CD4-positive, CD25-positive, alpha-beta regulatory T cell (primary cell): ENCODE measurements at places on chromosomes 2 and 18. TPM values are rescaled to one million over a fixed set of nuclear protein-coding genes. Genes with fewer than 3 reads are reported as not detected.
A peak's percentile ranks its signal among the peaks of the same experiment; 100 is the strongest.

DNA sequence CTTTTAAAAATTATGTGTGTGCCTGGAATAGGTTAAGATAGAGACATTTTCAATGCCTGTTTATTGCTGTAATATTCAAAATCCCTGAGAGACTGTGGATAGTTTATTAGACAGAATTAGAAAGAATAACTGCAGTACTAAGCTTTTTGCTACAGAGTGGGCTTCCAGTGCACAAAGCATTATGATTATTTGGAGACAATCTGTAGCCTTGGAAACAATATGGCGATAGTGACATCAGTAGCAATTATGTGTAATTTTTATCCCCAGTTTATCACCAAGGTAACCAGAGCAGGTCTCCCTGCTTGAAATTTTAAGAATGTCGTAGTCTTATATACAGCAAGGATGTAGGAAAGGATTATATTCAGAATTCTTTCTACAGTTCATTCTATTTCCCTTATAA, 100.0 kb downstream of the MYO3B start:
- no peaks in the 10 kb centered on the region for H3K4me1 ChIP-seq
- H3K27ac ChIP-seq: no peak overlapping the region
- no peak for DNase-seq
- H3K36me3 ChIP-seq: no peaks in the 10 kb centered on the region

- no peaks in the 10 kb centered on the region for H3K4me1 ChIP-seq
- no peak for DNase-seq
- no peak overlapping the region for H3K27ac ChIP-seq
- no peak overlapping the region for H3K4me3 ChIP-seq
- no peaks in the 10 kb centered on the region for H3K36me3 ChIP-seq
Observed at GRCh38 chr2:150234787-150235446, 252.6 kb downstream of the RND3 start.

GRCh38 chr18:48270929-48271328, 138.3 kb downstream of the ZBTB7C start:
- H3K27ac ChIP-seq: no peak overlapping the region
- H3K4me1 ChIP-seq: no peaks in the 10 kb centered on the region
- no peaks in the 10 kb centered on the region for H3K27me3 ChIP-seq
- no peak for DNase-seq

- no peaks in the 10 kb centered on the region for H3K27me3 ChIP-seq
- no peaks in the 10 kb centered on the region for H3K36me3 ChIP-seq
- H3K4me3 ChIP-seq: no peak overlapping the region
- no peaks in the 10 kb centered on the region for H3K4me1 ChIP-seq
Observed at GRCh38 chr2:220935789-220936321, 636.2 kb downstream of the EPHA4 start.

DNA sequence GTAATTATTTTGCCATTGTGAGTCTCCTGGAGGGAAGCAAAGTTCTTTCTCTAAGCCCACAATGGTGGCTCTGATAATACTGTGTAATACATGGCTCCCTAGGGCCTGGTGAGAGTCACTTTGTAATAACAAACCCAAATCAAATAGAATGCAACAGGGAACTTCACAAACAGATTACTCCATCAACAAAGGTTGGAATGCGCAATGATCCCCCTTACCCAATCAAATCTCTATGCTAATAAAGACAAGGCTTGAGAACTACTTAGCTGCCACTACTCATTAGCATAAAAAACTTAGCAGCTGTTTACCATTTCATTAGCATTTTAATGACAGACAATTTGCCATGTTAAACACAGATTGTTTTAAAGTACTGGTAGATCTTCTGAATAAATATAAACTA, 285.6 kb upstream of the SESTD1 start:
- no peak for DNase-seq
- no peak overlapping the region for H3K27ac ChIP-seq
- H3K36me3 ChIP-seq: no peaks in the 10 kb centered on the region
- no peak overlapping the region for H3K4me3 ChIP-seq
- no peaks in the 10 kb centered on the region for H3K27me3 ChIP-seq

Gene STPG4
- 0.32 TPM for total RNA-seq

Gene SPC25
- 0.96 TPM for total RNA-seq

- H3K4me3 ChIP-seq: no peak overlapping the region
- H3K36me3 ChIP-seq: no peaks in the 10 kb centered on the region
- no peak for DNase-seq
- H3K4me1 ChIP-seq: no peaks in the 10 kb centered on the region
Observed at GRCh38 chr2:14423145-14423906, 209.2 kb upstream of the LRATD1 start.

- no peak overlapping the region for H3K27ac ChIP-seq
- no peaks in the 10 kb centered on the region for H3K27me3 ChIP-seq
- H3K4me3 ChIP-seq: no peak overlapping the region
- no peaks in the 10 kb centered on the region for H3K4me1 ChIP-seq
Observed at GRCh38 chr2:202945497-202945896, 33.4 kb downstream of the CARF start.

GRCh38 chr2:144374163-144374661, 145.7 kb downstream of the ZEB2 start:
- no peak overlapping the region for H3K4me3 ChIP-seq
- H3K27me3 ChIP-seq: peaks cover 2% of the 10 kb centered on the region
- no peak for DNase-seq
- H3K4me1 ChIP-seq: no peaks in the 10 kb centered on the region

GRCh38 chr2:230904856-230905447, 20.1 kb downstream of the GPR55 start:
- peaks cover 5% of the 10 kb centered on the region for H3K36me3 ChIP-seq
- H3K27ac ChIP-seq: peak overlapping the region; percentile 27
- no peaks in the 10 kb centered on the region for H3K27me3 ChIP-seq

GRCh38 chr2:9717886-9718451, 87.2 kb upstream of the YWHAQ start:
- H3K27me3 ChIP-seq: no peaks in the 10 kb centered on the region
- no peaks in the 10 kb centered on the region for H3K4me1 ChIP-seq
- H3K36me3 ChIP-seq: no peaks in the 10 kb centered on the region
- H3K4me3 ChIP-seq: no peak overlapping the region
- no peak overlapping the region for H3K27ac ChIP-seq

Gene LOXHD1
- total RNA-seq: not detected

DNA sequence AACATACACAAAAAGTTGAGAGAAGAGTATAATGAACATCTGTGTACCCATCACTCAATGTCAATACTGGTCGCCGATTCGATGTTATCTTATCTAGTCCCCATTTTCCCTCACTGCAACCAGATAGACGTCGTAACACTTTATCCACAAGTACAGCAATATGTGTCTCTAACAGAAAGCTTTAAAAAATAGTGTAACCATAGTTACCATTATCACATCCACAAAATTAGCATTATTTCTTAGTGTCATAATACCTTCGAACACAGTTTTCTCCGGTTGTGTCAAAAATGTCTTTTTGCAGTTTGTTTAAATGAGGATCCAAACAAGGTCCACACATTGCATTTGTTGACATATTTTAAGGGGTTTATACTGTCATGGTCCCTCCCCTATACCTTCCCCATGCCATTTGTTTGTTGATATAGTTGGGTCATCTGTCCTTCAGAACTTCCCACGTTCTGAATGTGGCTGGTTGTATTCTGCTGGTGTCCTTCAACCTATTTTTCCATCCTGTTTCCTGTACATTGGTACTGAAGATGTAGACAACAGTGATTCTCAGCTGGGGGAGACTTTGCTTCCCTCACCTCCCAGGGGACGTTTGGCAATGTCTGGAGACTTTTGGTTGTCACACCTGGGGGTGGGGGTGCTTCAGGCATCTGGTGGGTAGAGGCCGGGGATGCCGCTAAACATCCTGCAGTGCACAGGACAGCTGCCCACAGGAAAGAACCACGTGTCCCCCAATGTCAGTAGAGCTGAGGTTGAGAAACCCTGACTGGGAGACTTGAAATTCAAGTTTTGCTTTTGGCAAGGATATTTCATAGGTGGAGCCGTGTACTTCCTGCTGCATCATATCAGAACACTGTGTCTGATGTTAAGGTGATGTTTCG, 72.7 kb upstream of the SPRED2 start:
- H3K4me3 ChIP-seq: no peak overlapping the region
- no peak for DNase-seq
- no peaks in the 10 kb centered on the region for H3K36me3 ChIP-seq
- H3K4me1 ChIP-seq: no peaks in the 10 kb centered on the region
- no peaks in the 10 kb centered on the region for H3K27me3 ChIP-seq

DNA sequence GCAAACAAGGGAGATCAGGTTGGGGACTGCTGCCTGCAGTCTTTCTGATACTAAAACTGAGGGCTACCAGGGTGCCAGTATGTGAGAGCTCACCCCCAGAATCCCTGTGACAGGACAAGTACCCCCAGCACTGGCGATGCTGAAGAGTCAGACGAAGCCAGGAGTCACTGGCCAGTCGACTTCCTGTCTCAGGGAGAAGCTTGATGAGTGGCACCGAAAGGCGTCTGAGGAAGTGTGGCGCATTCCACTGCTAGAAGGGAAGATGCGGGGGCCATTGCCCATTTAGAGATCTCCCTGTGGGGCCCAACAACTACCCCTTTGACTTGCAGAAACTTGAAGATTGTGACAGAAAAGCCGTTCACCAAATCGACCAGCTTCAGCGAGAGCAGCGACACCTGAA, 22.0 kb downstream of the MXD1 start:
- no peak for DNase-seq
- H3K27ac ChIP-seq: no peak overlapping the region
- H3K36me3 ChIP-seq: peaks cover 65% of the 10 kb centered on the region
- no peaks in the 10 kb centered on the region for H3K27me3 ChIP-seq
- H3K4me3 ChIP-seq: no peak overlapping the region

Gene TDRD15
- not detected for total RNA-seq

Gene UGT1A3
- not detected for total RNA-seq

DNA sequence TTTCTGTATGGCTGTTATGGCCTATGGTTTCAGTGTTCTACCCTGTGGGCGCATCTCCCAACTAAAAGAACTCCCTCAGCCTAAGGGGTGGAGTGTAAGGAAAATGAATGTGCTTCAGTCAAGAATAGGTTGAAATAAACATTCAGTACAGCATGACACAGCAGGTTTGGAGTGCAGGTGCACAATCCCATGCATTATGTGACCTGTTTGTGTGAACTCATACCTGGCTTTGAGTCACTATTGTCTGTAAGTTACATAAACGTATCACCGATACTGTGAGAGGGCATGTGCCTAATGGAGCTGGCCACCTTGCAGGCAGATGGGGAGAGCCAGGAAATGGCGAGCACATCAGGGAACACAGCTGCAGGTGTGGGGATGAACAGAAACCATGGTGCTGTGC, 216.0 kb downstream of the DSEL start:
- no peak overlapping the region for H3K4me3 ChIP-seq
- no peaks in the 10 kb centered on the region for H3K4me1 ChIP-seq
- H3K27ac ChIP-seq: no peak overlapping the region
- no peaks in the 10 kb centered on the region for H3K27me3 ChIP-seq

GRCh38 chr2:128263902-128264331, 54.8 kb downstream of the HS6ST1 start:
- no peaks in the 10 kb centered on the region for H3K4me1 ChIP-seq
- no peak for DNase-seq
- no peak overlapping the region for H3K27ac ChIP-seq
- H3K4me3 ChIP-seq: no peak overlapping the region
- H3K27me3 ChIP-seq: no peaks in the 10 kb centered on the region

Gene CDH19
- not detected for total RNA-seq

GRCh38 chr2:100754951-100755350, 65.0 kb upstream of the NPAS2 start:
- no peak overlapping the region for H3K27ac ChIP-seq
- no peaks in the 10 kb centered on the region for H3K4me1 ChIP-seq
- no peaks in the 10 kb centered on the region for H3K36me3 ChIP-seq
- DNase-seq: no peak
- no peaks in the 10 kb centered on the region for H3K27me3 ChIP-seq

Gene SLC35F5
- total RNA-seq: 31.6 TPM

DNA sequence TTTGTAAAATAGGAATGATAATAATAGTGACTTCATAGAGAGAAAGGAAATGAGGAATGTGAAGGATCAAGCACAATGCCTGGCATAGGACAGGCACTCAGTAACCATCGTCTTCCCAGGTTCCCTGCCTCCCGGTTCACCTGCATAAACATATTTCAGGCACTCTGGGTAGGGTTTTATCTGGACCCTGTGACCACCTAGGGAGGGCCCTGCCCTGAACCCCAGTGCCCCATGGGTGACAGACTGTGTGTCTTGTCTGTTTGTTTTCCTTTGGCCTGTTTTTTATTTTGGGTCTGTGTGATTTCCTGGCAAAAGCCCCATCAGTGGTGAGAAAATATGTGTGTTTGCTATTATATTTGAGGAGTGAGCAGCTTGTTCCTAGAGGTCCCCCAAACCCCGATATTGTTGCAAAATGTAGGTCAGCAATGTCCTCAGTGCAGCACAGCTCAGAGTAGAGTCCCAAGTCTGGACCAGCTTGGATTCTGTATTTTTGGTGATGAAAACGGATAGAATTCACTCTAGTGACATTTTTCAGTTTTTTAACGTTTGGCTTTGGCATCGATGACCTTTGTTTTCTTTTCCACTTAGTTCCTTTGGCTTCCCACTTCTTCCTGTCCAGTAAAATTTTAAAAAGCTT, 9.6 kb upstream of the NT5C1B start:
- no peaks in the 10 kb centered on the region for H3K4me1 ChIP-seq
- DNase-seq: no peak
- no peak overlapping the region for H3K27ac ChIP-seq
- H3K27me3 ChIP-seq: no peaks in the 10 kb centered on the region
- H3K36me3 ChIP-seq: no peaks in the 10 kb centered on the region
- H3K4me3 ChIP-seq: no peak overlapping the region

- no peak overlapping the region for H3K27ac ChIP-seq
- no peak overlapping the region for H3K4me3 ChIP-seq
- no peaks in the 10 kb centered on the region for H3K36me3 ChIP-seq
- no peaks in the 10 kb centered on the region for H3K4me1 ChIP-seq
- H3K27me3 ChIP-seq: no peaks in the 10 kb centered on the region
Observed at GRCh38 chr2:118971245-118972122, 29.5 kb downstream of the MARCO start.

DNA sequence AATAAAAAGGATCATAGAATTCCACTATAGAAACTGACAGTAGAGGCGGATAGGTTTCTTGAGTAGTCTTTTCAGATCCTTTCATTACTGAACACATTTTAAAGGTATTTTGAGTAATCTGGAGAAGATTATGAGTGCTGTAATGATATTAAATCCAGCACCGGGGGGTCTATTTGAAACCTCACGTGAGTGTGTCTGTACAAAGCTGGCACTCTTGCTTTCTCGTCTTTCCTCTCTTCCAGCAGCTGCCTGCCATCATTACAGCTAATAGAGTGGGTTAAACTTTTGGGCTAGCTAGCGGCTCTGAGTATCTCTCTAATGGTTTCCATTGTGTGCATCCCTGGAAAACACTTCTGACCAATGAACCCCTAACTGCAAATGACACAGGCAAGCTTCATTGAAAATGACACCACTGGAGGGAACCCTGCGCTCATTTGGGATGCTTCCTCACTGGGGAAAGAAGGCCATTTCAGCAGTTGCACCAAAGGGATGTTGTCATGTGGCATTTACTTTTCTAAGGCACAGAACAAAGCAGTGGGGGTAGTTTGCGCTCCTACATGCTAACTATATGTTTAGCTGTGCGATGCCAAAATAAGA, 101.0 kb downstream of the HRH4 start:
- H3K27me3 ChIP-seq: no peaks in the 10 kb centered on the region
- H3K36me3 ChIP-seq: no peaks in the 10 kb centered on the region

Gene OTX1
- total RNA-seq: not detected

- H3K27ac ChIP-seq: no peak overlapping the region
- DNase-seq: no peak
- no peaks in the 10 kb centered on the region for H3K4me1 ChIP-seq
- H3K27me3 ChIP-seq: no peaks in the 10 kb centered on the region
Observed at GRCh38 chr18:75227535-75228296, 17.1 kb downstream of the TSHZ1 start.
